Mammary epithelial cell (primary cell): ENCODE measurements at places on chromosomes 16 and 17.

GRCh38 chr17:45020354-45021138 is 30.9 kb downstream of the DCAKD start:
- no peak for DNase-seq

DNA sequence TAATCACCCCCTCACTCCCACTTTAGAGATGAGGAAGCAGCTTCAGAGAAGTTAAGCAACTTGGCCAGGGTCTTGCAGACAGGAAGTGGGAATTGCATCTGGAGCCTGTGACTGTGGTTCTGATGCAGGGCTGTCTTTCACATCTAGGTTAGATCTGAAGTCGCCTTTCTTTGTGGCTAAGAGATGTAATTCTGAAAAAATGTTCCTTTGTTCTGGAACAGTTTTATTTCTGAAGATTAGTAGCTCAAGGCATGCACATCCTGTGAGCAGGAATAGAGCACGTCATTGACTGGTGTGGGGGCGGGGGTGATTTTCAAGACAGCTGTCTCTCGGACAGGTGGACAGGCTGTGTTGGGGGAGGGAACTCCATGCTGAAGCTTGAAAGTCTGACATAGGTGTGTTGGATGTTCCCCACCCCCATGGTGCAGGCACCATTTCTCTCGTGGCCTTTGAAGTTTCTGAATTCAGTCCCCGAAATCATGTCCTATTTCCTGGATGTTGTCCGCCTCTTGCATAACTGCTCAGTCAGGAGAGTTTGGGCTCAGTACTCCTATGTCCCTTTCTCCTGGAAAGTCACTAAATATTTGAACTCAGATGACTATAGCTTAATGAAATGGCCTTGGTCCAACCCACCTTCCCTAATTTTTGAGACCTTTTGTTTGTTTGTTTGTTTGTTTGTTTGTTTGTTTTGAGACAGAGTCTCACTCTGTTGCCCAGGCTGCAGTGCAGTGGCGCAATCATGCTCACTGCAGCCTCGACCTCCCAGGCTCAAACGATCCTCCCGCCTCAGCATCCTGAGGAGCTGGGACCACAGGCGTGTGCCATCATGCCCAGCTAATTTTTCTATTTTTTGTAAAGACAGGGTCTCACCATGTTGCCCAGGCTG is 21.0 kb upstream of the HERPUD1 start:
- peak; percentile 65 for DNase-seq

GRCh38 chr17:58007781-58008706 is 998 bp upstream of the SRSF1 start:
- DNase-seq, result no peak

DNA sequence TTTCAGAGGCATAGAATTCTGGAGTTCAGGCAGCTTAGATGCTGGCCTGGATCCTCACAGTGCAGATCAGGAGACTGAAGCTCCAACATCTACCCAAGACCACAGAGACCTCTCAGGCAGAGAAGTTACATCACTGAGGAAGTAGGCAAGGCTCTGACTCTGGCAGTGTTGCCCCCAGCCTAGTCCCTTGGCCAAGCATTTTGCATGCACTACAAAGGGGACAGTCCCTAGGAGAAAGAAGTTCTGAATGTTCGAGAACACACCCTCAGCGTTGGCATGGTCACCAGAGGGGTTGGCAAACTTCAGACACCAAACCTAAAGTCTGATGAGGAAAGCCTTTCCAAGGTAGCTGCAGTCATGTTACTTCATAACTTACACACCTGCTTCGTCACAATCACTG is 2.5 kb downstream of the RANBP10 start:
- DNase-seq, result no peak

- DNase-seq, result no peak
Measured at GRCh38 chr16:49344401-49344800, 29.2 kb upstream of the C16orf78 start.

- DNase-seq, result no peak
Measured at GRCh38 chr17:30165960-30166359, 49.3 kb downstream of the NSRP1 start.

DNA sequence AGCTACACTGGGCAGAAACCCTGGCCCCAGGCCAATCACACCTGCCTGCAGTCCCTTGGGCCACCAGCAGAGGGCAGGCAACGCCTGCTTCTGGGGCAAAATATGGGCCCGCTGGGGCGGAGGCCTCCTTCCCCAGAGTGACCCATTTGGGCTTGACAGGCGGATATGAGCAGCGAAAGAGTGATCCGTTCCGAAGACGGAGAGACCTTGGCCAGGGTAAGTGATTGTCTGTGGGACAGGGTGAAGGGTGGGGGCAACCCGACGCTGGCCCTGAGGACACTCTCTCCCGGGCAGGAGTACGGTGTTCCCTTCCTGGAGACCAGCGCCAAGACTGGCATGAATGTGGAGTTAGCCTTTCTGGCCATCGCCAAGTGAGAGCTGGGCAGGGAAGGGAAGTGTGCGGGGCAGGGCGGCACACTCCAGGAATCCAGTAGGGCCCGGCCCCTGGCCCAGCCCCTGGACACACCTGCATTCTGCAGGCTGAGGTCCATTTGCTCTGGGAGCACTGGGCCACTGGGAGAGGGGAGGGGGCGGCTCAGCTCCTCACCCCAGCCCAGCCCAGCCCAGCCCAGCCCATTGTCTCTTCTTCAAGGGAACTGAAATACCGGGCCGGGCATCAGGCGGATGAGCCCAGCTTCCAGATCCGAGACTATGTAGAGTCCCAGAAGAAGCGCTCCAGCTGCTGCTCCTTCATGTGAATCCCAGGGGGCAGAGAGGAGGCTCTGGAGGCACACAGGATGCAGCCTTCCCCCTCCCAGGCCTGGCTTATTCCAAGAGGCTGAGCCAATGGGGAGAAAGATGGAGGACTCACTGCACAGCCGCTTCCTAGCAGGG is 3.5 kb upstream of the NHERF1 start:
- peak; percentile 51 for DNase-seq

DNA sequence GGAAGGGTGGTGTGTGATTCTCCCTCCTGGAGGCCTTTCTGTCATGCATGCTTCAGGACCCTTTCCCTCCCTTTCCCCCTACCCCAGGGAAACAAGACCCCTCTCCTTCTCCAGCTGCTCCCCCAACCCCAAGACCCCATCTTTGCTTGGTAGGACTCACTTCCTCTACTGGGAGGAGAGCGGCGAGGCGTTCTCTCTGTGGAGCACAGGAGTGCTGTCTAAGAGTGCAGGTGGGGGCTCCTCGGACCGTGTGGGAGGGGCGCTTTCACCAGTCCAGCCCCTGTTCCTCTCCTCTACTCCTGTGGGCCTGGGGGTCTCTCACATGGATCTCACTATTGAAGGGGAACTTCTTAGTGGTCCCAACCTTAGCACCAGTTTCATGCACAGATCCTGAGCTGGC is 456.1 kb upstream of the ASIC2 start:
- no peak for DNase-seq

- DNase-seq, result no peak
Measured at GRCh38 chr17:81383504-81384421, 11.5 kb upstream of the BAHCC1 start.

- DNase-seq, result no peak
Measured at GRCh38 chr16:66752379-66752778, 970 bp upstream of the DYNC1LI2 start.

DNA sequence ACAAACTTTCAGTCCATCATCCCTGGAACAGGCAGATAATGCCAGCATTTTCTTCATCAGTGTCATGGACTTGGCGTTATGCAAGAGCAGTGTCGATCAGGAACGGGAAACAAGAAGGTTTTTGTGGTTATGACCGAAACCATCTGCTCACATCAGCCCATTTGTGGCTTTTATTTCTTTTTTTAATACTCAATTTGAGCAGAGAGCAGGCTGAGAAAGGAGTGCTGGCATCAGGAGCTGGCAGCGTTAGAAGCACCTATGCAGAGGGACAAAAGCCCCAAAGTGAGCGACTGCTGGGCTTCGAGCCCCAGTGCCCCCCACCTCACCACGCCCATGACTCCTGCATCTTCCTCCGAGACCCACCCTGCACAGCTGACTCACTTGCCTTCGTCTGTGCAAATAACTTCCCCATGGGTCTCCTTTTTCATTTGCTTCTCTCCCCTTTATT is 16.2 kb upstream of the CD300E start:
- no peak for DNase-seq

GRCh38 chr17:43637563-43638323 is 24.0 kb downstream of the MEOX1 start:
- DNase-seq, result no peak

DNA sequence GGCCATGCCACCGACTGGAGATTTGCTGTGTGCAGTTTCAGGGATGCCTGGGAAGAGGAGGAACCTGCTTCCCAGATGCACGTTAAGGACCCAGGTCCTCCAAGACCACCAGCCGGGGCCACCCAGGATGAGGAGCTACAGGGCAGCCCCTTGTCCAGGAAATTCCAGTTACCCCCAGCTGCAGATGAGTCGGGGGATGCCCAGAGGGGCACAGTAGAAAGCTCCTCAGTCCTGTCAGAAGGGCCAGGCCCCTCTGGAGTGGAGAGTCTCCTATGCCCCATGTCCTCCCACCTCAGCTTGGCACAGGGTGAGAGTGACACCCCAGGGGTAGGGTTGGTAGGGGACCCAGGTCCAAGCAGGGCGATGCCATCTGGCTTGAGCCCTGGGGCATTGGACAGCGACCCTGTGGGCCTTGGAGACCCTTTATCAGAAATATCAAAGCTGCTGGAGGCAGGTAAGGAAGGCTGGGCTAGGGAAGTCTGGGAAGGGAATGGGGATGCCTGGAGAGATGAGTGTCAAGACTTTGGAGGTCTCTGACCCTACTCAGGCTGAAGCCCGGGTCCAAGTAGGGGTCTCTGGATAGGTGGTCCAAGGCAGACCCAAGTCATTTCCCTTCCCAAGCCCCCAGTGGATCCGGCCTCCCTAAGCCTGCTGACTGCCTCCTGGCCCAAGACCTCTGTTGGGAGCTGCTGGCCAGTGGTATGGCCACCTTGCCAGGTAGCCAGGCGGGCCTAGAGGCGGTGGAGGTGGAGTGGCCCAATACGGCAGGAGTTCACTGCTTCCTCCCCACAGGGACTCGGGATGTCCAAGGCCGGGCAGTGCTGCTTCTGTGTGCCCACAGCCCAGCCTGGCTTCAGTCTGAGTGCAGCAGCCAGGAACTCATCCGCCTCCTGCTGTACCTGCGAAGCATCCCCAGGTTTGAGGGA is 1.0 kb downstream of the PLEKHG4 start:
- no peak for DNase-seq

DNA sequence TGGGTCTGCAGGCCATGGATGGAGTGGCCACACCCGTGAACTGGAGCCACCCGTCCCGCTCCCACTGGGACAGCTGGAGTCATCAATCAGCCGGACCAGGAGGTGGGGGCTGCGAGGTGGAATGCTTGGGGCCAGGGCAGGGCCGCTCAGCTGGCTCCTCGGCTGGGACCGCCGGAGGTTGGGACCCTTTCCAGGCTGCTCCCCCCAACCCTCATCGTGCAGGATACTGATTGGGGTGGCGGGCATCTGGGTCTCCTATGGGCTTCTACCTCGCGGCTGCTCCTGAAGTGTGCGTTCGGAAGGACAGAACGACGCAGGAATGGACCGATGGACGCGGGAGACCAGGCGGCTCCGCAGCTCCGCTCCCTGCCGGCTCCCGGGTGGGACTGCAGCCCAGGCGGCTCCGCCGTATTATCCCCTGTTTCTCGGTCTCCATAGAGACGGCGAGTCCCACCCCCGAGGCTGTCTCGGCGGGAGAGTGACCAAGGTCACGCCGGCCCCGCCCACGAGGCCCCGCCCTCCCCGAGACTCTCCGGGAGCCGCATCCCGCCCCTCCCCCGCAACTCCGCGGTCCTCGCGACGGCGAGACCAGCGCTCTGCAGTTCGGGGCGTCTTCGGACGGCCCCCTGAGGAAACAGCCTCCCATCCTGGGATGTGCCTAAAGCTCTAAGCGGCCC is at the start of gene TPPP3:
TPPP3 (minus strand) TSS at position 388 of the 677 bp plus-strand sequence. CDS start 2,387 bp downstream, outside the sequence.
- DNase-seq, result peak; percentile 32

- DNase-seq, result no peak
Measured at GRCh38 chr17:44315760-44316731, 7.6 kb downstream of the RUNDC3A start.

DNA sequence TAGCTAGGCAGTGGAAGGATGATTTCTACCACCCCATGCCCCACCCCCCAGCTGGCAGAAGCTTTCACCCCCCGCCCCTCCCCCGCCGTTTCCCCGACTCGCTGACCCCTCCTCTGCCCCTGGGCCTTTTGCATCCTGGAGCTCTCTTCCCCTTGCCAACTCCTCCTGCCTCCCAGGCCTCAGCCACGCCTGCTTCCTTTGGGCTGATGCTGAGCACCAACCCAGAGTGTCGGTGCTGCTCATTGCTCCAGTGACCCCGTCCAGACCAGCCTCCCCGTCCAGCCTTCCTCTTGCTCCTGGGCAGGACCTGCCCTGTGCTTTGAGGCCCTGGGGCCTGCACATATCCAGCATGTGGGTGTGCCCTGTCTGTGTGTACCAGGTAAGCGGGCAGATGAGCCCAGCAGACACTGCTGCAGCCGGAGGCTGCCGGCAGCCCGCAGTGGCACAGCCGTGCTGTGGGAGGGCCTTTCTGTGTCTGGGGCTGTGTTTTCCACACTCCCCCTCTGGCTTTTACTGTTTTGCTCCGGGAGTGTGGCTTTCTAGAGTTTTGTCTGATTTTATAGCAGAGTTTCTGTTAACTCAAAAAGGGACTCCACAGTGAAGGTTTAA is 72.9 kb downstream of the JPH3 start:
- DNase-seq, result no peak

- DNase-seq, result peak; percentile 19
Measured at GRCh38 chr17:37844158-37844976, 79.8 kb upstream of the TBC1D3K start.

DNA sequence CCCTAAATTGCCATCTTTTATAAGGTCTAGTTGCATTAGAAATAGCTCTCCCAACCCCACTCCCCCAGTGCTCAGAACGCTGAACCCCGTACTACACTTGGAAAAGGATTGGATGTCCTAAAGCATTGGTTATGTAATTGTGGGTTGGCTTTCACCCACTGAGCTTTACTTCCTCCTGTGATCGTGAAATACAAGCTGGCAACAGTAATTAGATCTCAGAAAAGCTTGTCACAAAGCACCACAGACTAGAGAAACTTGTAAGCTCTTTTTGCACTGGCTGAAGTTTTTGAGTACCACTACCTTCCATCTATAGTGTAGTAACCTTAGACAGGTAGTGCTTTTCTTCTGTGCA is 54.4 kb downstream of the SIAH1 start:
- DNase-seq, result no peak

DNA sequence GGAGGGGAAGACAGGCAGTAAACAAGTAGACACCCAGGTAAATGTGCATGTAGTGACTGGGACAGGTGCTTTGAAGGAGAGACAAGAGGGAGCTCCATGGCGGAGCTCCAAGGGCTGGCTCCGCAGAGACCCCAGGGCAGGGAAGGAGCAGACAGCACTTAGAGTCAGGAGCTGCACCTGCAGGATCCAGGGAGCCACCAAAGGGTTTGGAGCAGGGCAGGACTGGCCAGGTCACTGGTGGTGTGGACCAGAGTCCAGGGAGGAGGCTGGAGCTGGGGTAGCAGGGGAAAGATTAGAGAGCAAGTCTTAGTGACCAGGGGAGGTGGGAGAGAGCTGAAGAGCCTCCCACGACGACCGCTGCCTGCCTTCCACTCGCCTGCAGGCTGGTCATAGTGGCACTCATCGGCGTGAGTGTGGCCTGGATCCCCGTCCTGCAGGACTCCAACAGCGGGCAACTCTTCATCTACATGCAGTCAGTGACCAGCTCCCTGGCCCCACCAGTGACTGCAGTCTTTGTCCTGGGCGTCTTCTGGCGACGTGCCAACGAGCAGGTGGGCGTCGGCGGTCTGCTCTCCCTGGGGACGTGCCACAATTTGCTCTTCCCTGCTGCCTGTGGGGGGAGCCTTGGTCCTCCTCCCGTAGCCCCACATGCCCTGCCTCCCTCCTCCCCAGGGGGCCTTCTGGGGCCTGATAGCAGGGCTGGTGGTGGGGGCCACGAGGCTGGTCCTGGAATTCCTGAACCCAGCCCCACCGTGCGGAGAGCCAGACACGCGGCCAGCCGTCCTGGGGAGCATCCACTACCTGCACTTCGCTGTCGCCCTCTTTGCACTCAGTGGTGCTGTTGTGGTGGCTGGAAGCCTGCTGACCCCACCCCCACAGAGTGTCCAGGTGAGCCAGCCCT is 14.7 kb upstream of the FAM83G start:
- DNase-seq, result no peak
